Hippocampal formation (tissue), 2 donors: ENCODE measurements at places on chromosomes 2 and 18.
A peak's percentile ranks its signal among the peaks of the same experiment; 100 is the strongest.

DNA sequence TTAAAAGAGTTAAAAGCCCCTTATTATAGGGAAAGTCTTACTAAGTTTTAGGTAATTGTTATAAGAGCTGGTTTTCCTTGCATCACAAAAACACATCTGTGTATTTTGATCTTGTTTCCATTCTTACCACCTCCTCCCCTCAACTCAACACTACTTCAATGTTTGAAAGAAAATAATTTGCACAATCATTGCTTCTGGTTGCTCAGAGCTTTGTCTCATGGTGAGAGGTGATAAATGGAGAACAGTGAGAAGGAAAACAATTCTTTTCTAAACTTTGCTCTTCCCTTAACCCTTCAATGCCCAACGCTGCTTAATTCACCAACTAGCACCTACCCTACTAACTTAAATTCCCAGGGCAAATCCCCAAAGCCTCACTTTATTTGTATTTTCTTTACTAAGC, 268.1 kb upstream of the LINC00305 start:
- DNase-seq, result no peak

DNA sequence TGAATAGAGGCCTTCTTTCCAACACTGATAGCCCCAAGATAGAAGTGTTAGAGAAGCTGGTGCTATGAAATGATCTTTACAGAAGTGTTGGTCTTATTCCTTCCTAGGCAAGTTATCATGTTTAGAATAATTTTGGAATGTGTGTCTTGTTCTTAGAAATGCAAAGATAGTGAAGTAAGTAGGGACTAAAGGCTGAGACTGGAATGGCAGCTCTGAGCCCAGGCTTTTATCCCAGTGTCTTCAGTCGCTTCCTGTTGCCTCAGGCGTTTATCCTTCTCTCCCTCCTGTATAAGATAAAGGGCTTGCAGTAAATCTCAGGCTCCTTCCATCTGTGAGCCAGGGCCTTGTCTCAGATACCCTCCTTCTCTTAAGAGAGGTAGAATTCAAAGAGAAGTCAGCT, 218.1 kb downstream of the TPGS2 start:
- DNase-seq, result no peak

- no peak for DNase-seq
Measured at GRCh38 chr18:34609986-34610648, 100.0 kb upstream of the DTNA start.

GRCh38 chr2:134282629-134283400, 28.9 kb downstream of the MGAT5 start:
- DNase-seq, result no peak

GRCh38 chr2:165645930-165646831, 147.9 kb downstream of the GALNT3 start:
- DNase-seq, result no peak

DNA sequence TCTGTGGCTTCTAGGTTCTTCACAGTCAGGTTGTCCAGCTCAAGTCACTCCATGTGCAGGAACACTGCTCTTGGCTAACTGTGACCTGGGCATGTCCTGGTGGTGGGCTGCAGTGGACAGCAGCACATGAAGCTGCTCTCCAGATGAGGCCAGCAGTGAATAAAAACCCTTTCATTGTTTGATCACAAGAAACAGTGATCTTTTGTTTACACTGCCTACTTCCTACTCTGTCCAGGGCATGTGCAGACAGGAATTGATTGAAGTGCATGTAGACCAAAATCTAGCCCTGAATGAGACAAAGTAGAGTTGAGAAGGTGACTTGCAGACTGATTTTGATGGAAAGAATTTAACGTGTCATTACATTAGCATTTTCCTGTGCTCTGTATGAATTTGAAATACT, 34.9 kb downstream of the BCL2L11 start:
- peak; percentile 64 for DNase-seq

DNA sequence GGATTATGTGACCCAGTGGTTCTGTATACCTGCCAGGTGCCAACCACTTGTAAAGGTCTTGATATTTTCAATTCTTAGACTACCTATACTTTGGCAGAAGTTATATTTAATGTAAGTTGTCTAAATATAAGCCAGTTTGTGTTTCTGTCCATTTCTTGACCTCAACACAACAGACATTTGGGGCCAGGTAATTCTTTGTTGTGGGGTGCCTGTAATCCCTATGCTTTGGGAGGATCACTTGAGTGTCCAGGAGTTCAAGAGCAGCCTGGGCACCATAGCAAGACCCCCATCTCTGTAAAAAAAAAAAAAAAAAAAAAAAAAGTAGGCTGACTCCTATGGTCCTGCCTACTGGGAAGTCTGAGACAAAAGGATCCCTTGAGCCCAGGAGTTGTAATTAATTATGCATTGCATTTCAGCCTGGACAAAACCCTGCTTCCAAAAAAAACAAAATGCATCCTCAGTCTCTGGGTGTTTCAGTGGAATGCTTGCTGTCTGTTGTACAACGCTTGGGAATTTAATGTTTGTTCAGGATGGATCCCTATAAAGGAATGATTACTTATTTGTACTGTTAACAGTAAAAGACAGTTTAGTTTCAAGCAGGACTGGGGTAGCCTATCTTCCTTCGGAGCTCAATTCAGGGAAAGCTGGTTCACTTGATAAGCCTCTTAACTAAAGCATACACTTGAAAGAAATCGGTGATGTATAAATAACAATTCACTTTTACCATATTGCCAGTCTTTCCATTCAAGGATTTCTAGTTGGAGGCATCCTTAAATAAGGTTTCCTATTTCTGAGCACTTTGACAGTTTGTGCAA, 3.4 kb downstream of the RPS27A start:
- DNase-seq, result no peak

DNA sequence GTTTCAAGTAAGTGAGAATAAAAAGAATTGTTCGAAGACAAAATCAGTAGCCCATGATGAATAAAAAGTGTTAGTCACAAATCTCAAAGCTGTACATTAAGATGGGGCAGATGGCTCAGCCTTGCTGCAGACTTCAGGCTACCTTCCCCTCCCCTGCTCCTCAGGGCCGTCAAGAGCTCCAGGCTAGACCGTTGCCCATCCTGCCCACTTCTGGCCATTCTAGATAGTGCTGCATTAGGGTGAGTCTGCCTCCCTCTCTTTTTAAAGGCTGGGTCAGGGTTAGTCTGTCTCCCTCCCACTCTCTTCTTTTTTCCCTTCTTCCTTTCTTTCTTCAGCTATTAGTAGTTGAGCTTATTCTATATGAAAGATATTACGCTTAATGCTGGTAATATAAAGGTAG, 86.0 kb downstream of the MAPRE2 start:
- DNase-seq, result no peak

GRCh38 chr2:67846370-67847070, 216.3 kb downstream of the C1D start:
- peak; percentile 24 for DNase-seq

DNA sequence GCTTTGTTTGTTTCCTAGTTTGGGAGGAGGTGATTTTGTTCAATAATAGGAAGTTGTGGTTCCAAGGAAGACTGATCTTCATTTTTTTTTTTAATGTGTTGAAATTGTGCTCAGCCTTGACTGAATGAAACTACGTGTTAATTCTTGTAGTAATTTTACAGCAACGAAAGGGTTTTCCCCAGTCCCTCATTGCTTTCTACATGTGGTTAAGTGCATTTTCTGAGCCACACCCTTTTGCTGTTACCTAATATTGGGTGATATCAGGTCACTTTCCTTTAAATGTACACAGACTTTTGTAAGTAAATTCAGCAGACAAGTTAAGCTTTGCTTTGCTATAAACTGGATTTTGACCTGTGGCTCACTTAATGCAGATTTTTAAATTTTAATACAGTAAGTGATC, 73.6 kb downstream of the OTX1 start:
- no peak for DNase-seq

GRCh38 chr2:73984922-73985307, 205 bp downstream of the TET3 start:
- DNase-seq, result peak; percentile 44

GRCh38 chr2:21916934-21917522, 793.3 kb downstream of the TDRD15 start:
- DNase-seq, result no peak

DNA sequence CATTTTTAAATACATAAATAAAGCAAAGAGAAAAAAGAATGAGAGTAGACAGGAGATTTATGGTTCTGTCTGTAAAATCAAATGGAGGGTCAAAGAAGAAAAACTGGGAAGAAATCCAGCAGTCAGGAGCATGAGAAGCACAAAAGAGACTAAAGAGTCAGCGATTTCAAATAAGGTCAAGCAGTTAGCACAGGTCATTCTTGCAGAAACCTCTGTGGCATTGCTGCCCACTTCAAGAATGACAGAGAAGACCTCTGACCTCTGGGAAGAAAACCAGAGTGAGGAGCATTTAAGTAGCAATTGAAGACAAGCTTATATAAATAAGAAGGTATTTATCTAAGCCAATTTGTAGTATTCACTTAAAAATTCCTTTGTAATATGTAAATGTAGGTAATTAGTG, 172.0 kb upstream of the SPOPL start:
- DNase-seq, result no peak

DNA sequence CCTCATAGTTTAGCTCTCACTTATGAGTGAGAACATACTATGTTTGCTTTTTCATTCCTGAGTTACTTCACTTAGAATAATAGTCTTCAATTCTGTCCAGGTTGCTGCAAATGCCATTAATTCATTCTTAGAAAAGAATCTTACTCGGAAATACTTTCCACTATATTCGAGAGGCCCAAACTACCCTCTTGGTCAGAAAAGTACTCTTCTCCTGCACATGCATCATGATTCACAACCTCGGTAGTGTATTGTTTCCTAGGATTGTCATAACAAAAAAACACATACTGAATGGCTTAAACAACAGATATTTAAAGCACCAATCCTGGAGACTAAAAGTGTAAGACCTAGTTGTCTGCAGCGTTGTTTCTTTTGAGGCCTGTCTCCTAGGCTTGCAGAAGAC, 364.0 kb upstream of the SLC14A2 start:
- no peak for DNase-seq

DNA sequence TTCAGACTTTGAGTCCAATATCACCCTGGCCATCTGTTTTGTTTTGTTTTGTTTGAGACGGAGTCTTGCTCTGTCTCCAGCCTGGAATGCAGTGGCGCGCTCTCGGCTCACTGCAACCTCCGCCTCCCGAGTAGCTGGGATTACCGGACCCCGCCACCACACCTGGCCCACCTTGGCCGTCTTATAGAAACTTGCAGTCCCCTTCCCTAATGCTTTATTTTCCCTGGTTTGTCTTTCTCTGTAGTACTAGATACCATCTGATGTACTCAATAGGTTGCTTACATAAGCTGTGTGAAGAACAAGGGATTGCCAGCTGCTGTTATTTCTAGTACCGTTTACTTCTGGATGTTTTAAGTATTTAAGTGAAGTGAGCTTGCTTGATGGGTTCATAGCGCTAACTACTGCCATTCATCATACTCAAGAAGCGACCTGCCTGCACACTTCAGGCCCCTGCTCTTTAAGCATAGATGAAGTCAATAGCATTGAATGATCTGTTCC, 1.2 kb downstream of the RPL31 start:
- DNase-seq, result no peak

GRCh38 chr18:48826271-48826670, 124.5 kb downstream of the SMAD7 start:
- no peak for DNase-seq

DNA sequence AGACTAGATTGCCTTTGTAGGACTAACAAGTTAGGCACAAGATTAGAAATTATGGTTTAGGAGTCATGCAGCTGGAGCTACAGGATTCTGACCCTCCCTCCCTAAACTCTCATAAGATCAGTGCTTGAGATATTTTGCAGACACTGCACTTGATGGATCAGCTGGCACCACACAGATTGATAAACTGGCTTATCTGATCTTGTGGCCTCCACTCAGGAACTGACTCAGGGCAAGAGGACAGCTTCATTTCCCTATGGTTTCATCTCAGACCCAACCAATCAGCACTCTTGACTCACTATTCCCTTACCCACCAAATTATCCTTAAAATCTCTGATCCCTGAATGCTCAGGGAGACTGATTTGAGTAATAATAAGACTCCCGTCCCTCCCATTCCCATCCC, 152.3 kb downstream of the DIS3L2 start:
- no peak for DNase-seq

DNA sequence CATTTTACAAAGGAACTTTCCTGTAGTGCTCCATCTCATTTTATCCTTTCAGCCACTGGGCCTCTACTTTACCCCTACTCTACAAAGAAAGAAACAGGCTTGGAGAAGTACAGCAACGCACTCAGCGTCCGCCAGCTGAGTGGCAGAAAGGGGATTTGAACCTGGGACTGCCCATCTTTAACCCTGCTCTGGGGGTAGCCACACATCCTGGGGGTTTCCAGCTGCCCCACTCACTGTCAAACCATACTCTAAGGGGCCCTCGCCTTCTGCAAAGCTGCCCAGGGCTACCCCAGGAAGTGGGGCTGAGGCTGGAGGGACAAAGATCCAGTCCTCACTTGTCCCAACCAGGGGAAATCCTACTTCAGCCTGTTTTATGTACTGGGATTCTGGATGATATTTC, 17.9 kb downstream of the HS1BP3 start:
- DNase-seq, result no peak

DNA sequence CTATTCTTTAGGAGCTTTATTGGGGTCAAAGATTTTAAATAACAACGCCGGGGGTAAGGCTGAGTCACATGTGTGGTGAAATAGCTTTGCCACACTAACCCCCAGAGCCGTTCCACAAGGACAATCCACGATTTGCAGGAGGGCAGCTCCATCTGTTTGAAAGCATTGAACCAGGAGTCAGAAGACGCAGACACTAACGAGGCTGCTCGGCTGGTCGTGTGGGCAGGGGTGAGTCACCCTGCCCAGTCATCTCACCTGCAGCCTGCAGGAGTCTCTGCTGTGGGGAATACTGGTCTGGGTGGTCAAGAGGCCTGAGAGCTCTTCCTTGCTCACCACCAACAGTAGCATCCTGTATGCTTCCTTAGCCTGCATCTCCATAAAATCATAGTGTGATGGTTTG, 149.2 kb upstream of the NCK2 start:
- DNase-seq, result no peak

- no peak for DNase-seq
Measured at GRCh38 chr2:71887196-71887595, 260.5 kb downstream of the CYP26B1 start.

DNA sequence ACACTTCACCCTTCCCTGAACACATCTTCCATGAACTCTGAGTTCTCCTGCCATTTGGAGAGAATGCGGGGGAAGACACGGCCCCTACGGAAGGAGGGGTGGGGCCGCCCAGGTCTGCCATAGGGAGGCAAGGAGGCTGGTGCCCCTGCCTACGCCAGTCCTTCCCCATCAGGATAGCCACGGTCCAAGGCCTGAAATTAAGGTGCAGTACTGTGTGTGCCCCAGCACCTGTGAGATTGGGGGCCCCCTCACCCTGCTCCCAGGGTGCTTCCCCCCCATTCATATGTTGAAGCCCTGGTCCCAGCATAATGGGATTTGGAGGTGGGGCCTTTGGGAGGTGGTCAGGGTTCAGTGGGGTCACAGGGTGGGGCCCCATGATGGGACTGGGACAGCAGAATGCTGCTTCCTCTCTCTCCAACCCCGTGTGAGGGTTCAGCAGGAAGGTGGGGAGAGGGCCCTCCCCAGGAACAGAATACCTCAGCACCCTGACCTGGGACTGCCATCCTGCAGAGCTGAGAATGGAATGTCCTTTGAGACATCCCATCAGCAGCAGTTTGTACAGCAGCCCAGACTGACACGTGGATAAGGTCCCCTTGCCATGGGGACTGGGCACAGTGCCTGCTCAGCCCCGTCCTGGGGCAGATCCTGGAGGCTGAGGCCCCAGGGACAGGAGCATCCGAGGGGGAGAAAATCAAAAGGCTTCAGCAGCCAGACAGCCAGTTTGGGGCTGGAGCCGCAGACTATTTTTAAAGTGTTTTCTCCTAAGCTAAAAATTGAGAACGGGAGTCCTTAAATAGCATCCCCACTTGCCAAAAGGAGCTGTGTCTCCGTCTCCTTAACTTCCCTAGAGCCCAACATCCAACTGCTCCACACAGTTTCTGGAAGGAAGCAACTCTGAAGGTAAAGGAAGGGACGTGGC, 105.1 kb downstream of the NDUFA10 start:
- DNase-seq, result no peak
